ENCODE measurements at places on chromosomes 4 and X. TPM values are rescaled to one million over a fixed set of nuclear protein-coding genes. Genes with fewer than 3 reads are reported as not detected.

GRCh38 chr4:57501720-57502119 is 391.5 kb upstream of the IGFBP7 start:
- no peak for DNase-seq

DNA sequence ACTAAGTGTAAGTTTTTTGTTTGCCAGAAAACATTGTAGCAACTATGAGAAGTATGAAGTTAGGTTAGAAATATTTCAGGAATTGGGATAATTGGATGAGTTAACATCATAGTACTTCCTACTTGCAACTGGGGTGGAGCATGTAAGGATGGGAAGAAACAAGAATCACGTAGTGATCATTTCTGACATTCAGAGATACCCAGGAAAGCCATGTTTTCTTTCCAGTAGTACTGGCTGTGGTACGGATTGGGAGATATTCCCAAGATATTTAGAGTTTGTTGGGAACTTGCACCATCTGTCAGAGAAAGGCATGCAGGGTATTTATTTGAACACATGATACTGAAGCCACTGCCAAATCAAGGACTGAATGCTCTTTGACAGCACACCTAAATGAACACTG is 87.6 kb upstream of the SLC4A4 start:
- no peak for DNase-seq

GRCh38 chr4:83230928-83231327 is 53.7 kb downstream of the COQ2 start:
- no peak for DNase-seq

GRCh38 chr4:93127489-93127888 is 701.1 kb upstream of the ATOH1 start:
- DNase-seq = no peak

DNA sequence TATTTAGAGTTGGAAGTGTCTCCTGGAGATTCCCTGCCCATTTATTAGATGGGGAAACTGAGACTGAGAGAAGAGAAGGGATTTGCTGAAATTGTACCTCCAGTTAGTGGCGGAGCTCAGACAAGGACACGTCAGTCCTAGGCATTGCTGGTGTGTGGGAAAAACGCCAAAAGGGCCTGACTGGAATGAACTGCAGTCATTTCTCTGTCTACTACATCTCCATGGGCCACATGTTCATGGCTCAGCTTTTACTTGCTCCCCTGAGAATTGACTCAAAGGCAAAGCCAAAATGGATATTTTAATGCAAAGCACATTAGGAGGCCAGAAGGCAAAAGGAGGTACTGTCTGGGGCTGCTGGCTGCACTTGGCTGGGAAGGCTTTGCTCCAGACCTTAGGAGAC is 3.9 kb downstream of the TFDP3 start:
- no peak for DNase-seq

GRCh38 chrX:331151-331824 is 12.7 kb upstream of the GTPBP6 start:
- DNase-seq = peak; percentile 30

GRCh38 chr4:16858275-16858752 is 40.1 kb downstream of the LDB2 start:
- no peak for DNase-seq

DNA sequence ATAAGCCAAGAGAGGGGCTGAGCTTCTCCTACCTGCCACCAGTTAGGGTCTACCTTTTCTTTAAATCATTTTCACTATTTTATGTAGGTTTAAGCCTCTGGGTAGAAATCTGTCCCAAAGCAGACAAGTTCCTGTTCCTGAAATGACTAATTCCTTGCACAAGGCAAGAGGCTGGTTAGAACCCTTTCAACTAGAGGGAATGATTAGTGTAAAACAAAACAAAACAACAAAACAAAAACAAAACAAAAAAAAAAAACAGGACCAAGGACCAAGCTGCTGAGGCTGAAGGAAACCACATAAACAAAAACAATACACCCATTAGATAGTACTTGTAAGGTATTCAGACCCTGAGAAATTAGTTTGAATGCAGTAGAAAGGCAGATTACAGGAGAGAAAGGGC is 62.7 kb downstream of the MAML3 start:
- no peak for DNase-seq

- no peak for DNase-seq
Observed at GRCh38 chr4:73948990-73949706, 32.7 kb downstream of the PF4 start.

PLK4 gene
- total RNA-seq = 45.5 TPM

NLGN3 gene
- not detected for total RNA-seq

MMRN1 gene
- total RNA-seq = not detected

CPE gene
- not detected for total RNA-seq

RASL11B gene
- total RNA-seq = not detected
